ENCODE measurements at places on chromosomes 2 and 18. TPM values are rescaled to one million over a fixed set of nuclear protein-coding genes. Genes with fewer than 3 reads are reported as not detected.
A peak's percentile ranks its signal among the peaks of the same experiment; 100 is the strongest.

DNA sequence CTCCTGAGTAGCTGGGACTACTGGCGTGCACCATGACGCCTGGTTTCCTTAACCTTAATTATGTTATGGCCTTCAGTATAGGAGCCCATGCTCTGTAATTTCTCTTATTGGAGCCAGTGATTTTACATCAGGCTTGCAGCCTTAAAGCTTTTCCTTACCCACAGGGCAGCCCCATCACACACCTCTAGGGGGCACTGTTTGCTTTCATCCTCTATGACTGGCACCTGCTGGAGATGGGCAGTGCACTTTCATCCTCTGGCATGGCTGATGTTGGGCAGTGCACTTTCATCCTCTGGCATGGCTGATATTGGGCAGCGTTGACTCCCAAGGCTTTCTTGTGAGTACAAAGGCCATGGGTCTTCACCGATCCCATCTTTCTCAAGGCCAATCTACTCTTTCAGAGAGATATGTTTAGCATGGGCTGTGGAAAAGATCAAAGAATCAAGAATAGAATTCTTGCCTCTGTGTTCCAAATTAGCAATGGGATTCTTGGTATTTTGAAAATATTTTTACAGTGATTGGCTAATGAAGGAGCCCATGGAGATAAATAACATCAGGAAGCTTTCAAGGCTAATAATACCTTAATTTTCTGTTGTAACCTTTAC is 80.7 kb upstream of the MEX3C start:
- DNase-seq = no peak

DNA sequence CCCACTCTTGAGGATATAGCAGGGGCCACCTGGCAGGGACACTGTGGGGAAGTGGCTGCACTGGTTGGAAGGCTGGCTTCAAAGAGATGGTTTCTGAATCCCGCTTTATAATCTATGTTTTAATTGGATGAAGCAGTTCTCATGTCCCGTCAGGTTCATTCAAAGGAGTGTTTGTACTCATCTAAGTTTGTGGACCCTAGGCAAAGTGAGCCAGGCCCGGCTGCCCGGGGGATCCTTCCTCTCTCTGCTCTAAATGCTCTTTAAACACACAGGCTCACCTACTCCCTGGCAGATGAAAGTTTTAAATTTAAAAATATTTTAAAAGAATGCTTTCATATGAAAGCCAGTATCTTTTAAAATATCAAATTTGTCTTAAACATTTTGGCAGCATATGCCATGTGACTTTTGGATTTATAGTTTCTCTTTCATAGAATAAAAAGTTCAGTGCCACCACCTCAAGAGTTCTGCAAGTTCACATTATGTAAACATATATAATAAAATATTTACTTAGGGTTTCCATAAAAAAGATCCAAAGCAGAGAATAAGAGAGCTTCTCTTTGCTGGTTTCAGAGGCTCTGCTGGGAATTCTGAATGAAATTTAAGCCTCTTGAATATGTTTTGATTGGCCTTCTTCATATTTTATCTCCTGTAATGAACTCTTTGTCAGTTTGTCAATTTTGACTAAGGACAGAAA is 143.5 kb upstream of the ALPP start:
- DNase-seq = no peak

GRCh38 chr2:28025123-28025522 is 134.6 kb downstream of the BABAM2 start:
- DNase-seq = no peak

GRCh38 chr2:107931412-107931811 is 54.9 kb upstream of the SLC5A7 start:
- no peak for DNase-seq

The KIF1A gene
- total RNA-seq = 1.2 TPM

DNA sequence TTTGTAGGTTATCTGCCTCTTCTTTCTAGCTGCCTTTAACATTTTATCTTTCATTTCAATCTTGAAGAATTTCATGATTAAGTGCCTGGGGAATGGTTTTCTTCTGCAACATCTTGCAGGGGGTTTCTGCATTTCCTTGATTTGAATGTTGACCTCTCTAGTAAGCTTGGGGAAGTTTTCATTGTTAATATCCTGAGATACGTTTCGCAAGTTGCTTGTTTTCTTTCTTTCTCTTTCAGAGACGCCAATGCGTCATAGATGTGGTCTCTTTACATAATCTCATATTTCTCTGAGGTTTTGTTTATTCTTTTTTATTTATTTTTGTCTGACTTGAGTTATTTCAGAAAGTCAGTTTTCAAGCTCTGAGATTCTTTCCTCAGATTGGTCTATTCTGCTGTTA is 225.7 kb downstream of the XIRP2 start:
- DNase-seq = no peak

- peak; percentile 62 for DNase-seq
These were observed 156.2 kb downstream of the SH3RF3 start for GRCh38 chr2:109285244-109285651.

DNA sequence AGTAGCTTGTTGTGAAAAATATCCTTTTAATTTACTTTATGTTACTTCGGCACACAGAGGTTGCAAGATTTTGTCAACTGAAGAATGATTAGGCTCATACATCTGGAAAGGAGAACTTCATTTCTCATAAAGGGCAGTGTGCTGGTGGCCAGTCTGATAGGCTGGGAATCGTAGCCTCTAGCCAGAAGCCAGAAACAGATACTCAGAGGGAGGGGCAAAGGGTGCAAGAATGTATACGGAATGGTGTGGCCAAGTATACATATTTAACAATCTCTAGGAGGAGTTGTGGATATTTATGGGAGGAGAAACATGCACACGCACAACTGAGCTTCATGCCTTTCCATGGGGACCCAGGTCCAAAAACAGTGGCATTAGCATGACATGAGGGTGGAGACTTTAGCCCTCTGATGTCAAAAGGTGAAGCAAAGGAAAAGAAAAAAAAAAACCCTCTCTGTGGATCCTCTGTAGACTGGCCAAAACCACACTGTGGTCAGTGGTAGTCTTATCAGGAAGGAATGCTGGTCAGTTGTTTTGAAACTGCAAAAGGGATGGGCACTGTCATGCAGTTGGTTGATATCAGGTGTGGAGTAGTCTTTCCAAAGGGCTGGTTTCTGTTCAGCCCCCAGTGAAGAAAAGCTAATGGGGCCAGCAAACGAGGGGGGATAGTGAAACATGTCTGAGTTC is 34.9 kb upstream of the APCDD1 start:
- DNase-seq = no peak

- DNase-seq = no peak
These were observed 298.8 kb downstream of the SP3 start for GRCh38 chr2:173666171-173666888.

- DNase-seq = no peak
These were observed 118.9 kb upstream of the FOSL2 start for GRCh38 chr2:28273751-28274150.

DNA sequence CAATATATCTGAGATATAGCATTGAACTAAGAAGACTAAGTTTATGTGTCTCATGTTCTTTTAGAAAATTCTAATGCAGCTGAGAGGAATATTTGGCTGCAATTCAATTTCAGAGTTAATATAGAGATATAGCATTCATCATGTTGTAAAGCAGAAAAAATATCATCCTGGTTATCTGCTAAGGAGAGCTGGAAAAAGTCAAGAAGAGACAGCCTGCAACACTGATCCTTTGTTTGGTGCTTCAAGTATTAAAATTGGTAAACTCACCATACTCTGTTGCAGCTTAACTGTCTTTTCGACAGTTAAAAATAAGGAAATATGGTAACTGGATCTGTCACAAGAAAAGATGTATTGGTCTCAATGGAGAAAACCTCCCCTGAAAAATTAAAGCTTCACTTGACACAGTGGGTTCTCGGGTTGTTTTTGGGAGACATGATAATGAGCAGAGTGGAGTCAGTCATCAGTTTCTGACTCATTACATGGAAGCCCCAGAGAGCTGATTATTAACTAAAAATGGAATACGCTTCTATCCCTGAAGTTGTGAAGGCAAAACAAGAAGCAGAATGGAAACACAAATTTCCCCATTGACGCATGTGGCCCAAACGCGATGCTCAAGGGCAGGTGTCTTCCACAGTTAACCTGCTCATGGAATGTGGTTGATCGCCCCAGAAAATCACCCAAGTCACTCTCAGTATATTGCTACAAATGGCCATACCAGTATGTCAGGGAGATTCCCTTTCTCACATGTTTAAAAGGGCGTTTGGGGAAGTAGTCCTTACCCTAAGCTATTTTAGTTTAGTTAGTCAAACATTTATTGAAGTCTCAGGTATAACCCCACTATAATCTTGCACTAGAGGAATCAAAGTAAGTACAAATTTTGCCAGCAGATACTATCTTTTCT is 8.2 kb downstream of the BCL2 start:
- no peak for DNase-seq

- DNase-seq = no peak
These were observed 233.0 kb downstream of the PIEZO2 start for GRCh38 chr18:10916387-10916786.

The MAP3K19 gene
- not detected for total RNA-seq

The PRKAG3 gene
- total RNA-seq = 49.6 TPM

DNA sequence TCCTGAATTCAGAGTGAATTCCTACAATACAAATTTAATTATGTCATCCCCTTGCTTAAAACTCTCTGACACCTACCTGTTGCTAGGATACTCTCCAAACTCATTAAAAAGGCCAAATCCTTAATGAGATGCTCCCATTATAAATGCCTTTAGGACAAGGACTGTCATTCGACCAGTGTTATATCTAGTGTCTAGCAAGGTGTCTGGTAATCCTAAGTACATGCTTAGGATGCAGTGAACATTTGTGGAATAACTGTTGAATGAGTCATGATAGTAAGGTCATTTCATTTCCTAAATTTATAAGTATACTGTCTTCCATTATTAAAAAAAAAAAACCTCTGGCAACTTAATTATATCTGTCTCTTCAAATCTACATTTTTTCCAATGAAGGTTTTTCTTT is 588.9 kb upstream of the NRXN1 start:
- no peak for DNase-seq

DNA sequence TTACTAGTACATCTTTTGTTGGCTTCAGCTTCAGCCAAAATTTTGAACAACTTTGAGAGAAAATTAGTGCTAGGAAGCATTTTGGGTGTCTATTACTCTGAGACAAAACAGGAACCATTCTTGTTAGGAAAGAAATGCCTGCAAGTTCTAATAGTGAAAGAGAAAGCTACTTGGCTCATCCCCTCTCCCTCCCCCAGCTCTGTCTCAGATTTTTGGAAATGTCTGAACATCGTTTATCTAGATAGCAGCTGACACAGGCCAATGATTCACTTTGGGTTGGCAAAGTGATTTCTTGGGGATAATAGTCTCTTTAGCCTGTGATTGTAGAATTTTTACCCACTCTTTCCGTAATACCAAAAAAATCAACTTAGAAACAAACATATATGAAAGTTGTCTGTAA is 42.3 kb upstream of the PTPRM start:
- no peak for DNase-seq

DNA sequence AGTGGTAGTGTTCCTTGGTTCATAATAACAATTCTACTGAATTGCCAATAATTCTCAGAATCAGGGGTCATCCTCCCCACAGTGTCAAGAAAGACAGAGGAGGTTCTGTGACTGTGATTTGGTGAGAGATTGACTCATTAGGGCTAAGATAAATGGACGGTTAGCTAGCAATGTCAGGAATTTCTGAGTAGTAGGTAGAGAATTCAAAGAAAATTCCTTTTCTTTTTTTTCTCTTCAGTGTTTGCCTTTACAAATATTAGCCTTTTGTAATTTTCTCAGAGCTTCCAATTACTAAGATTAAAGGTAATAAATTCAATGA is 16.8 kb upstream of the CRIM1 start:
- no peak for DNase-seq

- no peak for DNase-seq
These were observed 207.3 kb downstream of the SS18 start for GRCh38 chr18:25883091-25883490.

DNA sequence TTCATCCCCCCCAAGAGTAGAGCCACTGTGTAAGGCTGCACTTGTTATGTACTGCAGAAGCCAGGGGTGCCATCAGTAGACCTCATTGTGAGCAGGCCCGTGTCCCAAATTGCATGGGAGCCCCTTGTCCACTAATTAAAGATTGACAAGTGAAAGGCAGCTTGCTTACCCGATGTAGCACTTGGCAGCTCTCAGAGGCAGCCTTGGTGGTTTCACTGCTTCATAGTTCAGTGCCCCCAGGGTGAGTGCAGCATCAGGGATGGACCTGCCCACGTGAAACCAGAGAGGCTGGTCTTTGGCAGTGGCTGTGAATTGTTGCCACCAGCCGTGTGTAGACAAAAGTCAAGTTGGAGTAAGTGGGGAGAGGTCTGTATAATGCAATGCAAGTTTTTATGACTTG is 13.3 kb downstream of the TUBB6 start:
- DNase-seq = no peak

- no peak for DNase-seq
These were observed 84.8 kb upstream of the XIRP2 start for GRCh38 chr2:166803373-166804000.

DNA sequence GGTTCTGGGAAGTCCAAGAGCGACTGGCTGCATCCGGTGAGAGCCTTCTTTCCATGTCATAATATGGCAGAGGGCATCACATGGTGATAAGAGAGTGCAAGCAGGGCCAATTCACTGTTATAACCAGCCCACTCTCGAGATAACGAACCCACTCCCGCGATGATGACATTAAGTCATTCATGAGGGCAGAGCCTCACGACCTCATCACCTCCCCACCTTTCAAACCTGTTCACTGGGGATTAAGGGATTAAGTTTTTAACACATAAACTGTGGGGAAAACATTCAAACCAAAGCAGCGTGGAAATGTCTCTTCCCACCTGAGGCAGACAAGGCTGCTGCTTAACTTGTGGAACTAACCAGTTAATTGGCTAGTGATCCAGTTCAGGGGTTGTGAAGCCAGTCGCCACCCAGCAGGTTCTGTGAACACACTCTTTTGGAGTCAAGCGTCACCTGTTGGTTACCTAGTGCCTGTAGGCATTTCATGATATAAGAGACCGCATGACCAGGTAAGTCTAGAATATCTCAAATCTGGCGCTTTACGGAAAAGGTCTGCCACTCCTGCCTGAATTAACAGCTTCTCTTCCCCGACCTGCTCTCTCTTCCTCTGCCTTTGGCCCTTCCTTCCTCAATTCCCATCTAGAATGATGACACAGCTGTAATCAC is 54.3 kb downstream of the EDAR start:
- DNase-seq = no peak

The PAX3 gene
- 6.9 TPM for total RNA-seq

DNA sequence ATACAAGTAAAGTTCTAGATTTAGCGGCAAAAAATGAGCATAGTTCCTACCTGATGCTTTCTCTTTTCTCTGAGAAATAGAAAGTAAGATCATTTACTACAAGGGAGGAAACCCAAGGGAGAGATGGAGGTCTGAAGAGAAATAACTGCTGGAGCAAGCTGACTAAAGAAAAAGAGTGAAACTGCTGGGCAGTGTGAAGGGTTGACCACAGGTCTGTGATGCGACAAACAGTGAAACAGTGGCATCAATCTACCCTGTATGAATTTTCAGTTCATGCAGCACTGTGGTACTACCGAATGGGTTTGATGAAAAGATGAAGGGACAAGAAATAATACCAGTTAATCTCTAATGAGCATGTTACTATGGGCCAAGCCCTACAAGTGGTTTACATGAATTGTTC is 52.2 kb downstream of the CUL3 start:
- no peak for DNase-seq

The DPP4 gene
- 1.4 TPM for total RNA-seq

- no peak for DNase-seq
These were observed 209.2 kb upstream of the DCC start for GRCh38 chr18:52130624-52131301.

Data from psoas muscle (tissue), 8 donors.